ENCODE measurements at places on chromosomes 6 and 20. TPM values are rescaled to one million over a fixed set of nuclear protein-coding genes. Genes with fewer than 3 reads are reported as not detected.

HCRTR2 gene
- not detected for total RNA-seq

ID1 gene
- 0.50 TPM for total RNA-seq

C4B gene
- total RNA-seq: 3.5 TPM

FOXA2 gene
- not detected for total RNA-seq

MMP24 gene
- total RNA-seq: not detected
